ENCODE measurements at places on chromosomes 2 and 18. TPM values are rescaled to one million over a fixed set of nuclear protein-coding genes. Genes with fewer than 3 reads are reported as not detected.

- no peak for DNase-seq
- no peak overlapping the region for H3K27ac ChIP-seq
- no peak overlapping the region for H3K4me3 ChIP-seq
- H3K4me1 ChIP-seq: no peaks in the 10 kb centered on the region
- no peaks in the 10 kb centered on the region for H3K36me3 ChIP-seq
These were observed 126.4 kb upstream of the HNMT start for GRCh38 chr2:137837830-137838229.

DNA sequence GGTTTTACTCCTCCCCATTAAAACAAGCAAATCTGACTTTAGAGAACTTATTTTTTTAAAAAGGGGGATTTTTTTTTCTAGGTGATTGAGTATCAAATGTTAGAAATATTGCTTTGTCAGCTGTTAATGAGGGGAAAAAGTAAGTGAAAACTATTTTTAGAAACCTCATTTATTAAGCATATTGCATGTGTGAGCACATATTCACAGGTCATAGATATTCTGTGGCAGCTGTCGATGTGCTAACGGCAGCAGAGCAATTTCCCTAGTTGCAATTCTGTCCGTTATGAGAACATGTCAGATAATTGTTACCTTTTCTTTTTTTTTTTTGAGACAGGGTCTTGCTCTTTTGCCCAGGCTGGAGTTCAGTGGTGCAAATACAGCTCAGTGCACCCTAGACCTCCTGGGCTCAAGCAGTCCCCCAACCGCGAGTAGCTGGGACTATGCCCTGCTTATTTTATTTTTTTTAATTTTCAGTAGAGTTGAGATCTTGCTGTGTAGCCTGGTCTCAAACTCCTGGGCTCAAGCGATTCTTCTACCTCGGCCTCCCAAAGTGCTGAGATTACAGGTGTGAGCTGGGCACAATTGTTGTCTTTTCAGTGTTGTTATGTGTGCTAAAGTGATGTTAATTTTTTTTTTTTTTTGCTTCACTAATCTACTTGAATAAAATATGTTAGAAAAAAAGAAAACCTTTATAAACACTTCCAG, 69.8 kb downstream of the MTA3 start:
- H3K4me3 ChIP-seq: no peak overlapping the region
- no peaks in the 10 kb centered on the region for H3K27me3 ChIP-seq
- H3K4me1 ChIP-seq: no peaks in the 10 kb centered on the region

DNA sequence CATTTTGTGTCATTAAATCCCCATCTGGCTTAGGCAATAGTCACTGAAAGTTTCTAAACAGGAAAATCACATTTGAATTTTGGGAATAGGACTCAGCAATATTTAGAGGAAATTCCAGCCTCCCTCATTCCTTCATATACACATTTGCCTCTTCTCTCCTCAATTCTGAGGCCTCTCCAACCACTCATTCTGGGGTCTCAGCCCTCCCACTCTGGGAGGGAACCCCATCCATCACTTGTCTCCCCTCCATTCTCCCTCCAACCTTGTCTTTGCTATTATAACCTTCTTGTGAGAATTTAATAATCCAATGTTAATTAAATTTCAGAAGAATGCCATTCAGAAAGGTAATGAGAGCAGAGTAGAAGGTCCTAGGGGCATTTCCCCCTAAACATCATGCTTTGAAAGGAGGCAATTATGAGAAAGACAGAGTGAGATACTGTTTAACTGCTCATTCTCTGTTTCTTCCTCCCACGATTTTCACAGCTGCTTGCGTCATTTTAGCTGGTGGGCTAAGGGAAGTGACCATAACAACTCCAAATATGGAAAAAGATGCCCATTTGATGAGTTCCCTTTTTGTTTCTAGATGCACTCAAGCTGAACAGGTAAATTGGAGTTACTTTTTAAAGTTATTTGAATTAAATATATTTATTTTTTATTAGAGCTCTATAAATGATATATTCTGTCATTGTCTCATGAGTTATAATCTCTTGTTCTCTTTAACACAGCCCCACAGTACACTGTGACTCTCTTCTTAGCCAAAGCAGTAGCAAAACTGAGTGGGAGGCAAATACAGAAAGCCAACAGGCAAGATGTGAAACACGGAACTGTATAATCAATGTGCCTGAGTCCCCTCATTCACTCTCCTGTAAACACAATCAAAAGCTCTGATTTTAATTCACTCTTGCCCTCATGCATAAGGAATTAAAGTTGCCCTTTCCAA, 135.1 kb downstream of the DLGAP1 start:
- no peak for DNase-seq
- H3K4me1 ChIP-seq: no peaks in the 10 kb centered on the region
- no peaks in the 10 kb centered on the region for H3K27me3 ChIP-seq
- H3K27ac ChIP-seq: no peak overlapping the region
- no peaks in the 10 kb centered on the region for H3K36me3 ChIP-seq

DNA sequence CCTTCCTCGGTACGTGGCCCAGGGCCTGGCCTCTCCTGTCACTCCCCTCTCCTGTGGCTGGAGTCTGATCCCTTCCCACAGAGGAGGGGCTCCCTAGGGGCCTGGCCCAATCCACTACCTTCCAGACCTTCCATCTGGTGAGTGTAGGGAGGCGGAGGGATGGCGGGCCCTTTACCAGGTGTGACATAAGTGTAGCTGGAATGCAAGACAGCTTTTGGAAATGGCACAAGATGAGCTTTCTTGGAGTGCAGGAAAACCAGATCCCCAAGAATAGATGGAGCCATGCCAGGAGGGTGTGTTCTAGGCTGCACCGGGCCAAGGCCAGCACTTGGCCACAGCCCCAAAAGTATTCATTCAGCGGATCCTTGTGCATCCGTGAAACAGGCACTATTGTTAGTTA, 30.1 kb downstream of the IGFBP5 start:
- no peak for DNase-seq
- H3K4me1 ChIP-seq: peaks cover 6% of the 10 kb centered on the region
- H3K4me3 ChIP-seq: no peak overlapping the region
- no peaks in the 10 kb centered on the region for H3K36me3 ChIP-seq
- H3K27me3 ChIP-seq: no peaks in the 10 kb centered on the region

GRCh38 chr2:216349366-216349765, 22.9 kb downstream of the MARCHF4 start:
- H3K4me3 ChIP-seq: no peak overlapping the region
- no peak for DNase-seq
- no peaks in the 10 kb centered on the region for H3K27me3 ChIP-seq
- H3K4me1 ChIP-seq: no peaks in the 10 kb centered on the region

GRCh38 chr2:161228511-161229240, 68.4 kb downstream of the TANK start:
- no peak for DNase-seq
- H3K27me3 ChIP-seq: no peaks in the 10 kb centered on the region
- peaks cover 86% of the 10 kb centered on the region for H3K36me3 ChIP-seq
- H3K27ac ChIP-seq: no peak overlapping the region

RPE gene
- 47.7 TPM for total RNA-seq

RFTN2 gene
- 12.3 TPM for total RNA-seq

DNA sequence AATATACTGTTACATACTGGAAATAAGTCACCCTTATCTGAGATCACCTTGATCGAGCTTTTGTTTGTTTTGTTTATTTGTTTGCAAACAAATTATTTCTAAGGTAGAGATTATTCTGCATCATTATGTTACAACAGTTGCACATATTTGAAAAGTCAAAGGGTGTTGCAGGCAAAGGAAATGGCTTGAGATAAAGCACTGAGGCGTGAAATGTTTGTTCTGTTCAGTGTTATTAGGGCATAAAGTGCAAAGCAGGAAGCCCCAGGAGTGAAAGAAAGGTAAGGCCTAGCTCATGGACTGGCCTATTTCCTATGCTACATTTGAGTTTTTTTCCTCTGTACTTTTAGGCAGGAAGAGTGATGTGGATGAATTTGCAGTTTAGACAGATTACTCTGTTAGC, 1815.6 kb upstream of the LRRTM1 start:
- DNase-seq: no peak
- no peaks in the 10 kb centered on the region for H3K36me3 ChIP-seq
- H3K4me1 ChIP-seq: no peaks in the 10 kb centered on the region
- no peak overlapping the region for H3K27ac ChIP-seq
- no peaks in the 10 kb centered on the region for H3K27me3 ChIP-seq
- no peak overlapping the region for H3K4me3 ChIP-seq

DNA sequence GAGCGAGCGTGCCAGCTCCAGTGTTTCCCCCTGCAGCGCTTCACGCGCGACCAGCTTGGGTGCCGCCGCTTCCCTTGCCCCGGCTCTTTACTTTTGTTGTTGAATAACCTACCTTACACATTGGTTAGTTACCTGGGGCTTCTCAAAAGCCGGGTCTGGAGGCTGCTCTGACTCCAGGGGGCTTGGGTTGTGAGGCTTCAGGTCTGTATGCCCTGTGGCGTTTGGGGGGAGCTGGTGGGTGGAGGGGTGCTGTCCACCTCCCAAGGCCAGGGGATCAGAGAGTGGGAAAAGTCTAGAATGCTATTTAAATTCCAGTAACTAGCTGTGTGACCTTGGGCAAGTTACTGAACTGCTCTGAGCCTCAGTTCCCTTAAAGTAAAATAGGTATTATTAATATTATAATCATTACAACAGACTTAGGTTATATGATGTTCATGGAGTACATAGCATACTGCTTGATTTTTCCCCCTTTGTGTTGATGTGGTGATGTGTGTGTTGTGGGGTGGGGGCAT, 770 bp downstream of the LYPD6B start:
- no peaks in the 10 kb centered on the region for H3K4me1 ChIP-seq
- H3K36me3 ChIP-seq: no peaks in the 10 kb centered on the region
- no peak overlapping the region for H3K27ac ChIP-seq
- H3K27me3 ChIP-seq: peaks cover 27% of the 10 kb centered on the region
- peak overlapping the region; percentile 29 for H3K4me3 ChIP-seq

GRCh38 chr18:55713707-55714106, 125.7 kb upstream of the TCF4 start:
- no peaks in the 10 kb centered on the region for H3K27me3 ChIP-seq
- H3K4me1 ChIP-seq: no peaks in the 10 kb centered on the region
- no peaks in the 10 kb centered on the region for H3K36me3 ChIP-seq
- no peak for DNase-seq

GRCh38 chr2:210445116-210445707, 31.3 kb downstream of the LANCL1 start:
- no peak overlapping the region for H3K27ac ChIP-seq
- no peak overlapping the region for H3K4me3 ChIP-seq
- no peaks in the 10 kb centered on the region for H3K27me3 ChIP-seq
- no peaks in the 10 kb centered on the region for H3K36me3 ChIP-seq

- no peaks in the 10 kb centered on the region for H3K27me3 ChIP-seq
- peak overlapping the region; percentile 89 for H3K27ac ChIP-seq
- peaks cover 8% of the 10 kb centered on the region for H3K4me1 ChIP-seq
- DNase-seq: no peak
These were observed 1.8 kb upstream of the ZEB2 start for GRCh38 chr2:144521686-144522085.

DNA sequence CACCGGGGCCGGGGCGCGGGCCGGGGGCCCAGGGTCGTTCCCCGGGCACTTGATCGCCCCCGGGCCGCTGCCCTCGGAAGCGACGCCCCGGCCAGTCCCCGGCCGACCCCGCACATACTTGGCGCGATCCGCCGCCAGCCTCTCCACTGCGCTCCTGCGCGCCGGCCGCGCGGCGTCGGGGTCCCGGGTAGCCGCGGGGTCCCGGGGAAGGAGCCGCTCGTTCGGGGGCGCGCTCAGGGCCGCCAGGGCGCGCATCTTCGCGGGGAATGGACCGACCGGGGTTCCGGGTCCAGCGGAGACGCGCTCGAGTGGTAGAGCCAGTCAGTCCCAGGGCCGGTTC, 204 bp downstream of the FAM110C start:
- peaks cover 21% of the 10 kb centered on the region for H3K27me3 ChIP-seq
- peaks cover 7% of the 10 kb centered on the region for H3K36me3 ChIP-seq
- peak overlapping the region; percentile 90 for H3K27ac ChIP-seq
- H3K4me1 ChIP-seq: peaks cover 4% of the 10 kb centered on the region

Measured in upper lobe of right lung (tissue), 1 donor.